ENCODE measurements at places on chromosomes 5 and 9.

DNA sequence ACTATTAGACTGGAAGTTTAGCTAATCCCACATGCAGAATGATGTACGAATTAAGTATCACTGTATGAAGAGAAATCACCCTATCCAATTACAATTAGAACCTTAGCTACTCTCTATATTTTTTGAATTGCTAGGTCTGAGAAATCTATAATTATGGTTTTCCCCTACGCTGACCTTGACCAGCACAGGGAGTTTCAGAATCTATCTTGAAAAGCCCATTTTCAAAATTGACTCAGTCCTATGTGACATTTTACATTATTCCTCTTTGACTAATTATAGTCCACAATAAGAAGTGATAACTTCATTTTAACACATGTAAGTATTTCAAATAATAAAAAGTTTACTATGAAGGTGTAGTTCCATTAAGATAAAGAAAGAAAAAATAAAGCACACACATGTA lies 21.5 kb downstream of the NUDT12 start:
- no peak for DNase-seq

- no peak for DNase-seq
These were observed 454.3 kb downstream of the KDM4C start for GRCh38 chr9:7212101-7212500.

DNA sequence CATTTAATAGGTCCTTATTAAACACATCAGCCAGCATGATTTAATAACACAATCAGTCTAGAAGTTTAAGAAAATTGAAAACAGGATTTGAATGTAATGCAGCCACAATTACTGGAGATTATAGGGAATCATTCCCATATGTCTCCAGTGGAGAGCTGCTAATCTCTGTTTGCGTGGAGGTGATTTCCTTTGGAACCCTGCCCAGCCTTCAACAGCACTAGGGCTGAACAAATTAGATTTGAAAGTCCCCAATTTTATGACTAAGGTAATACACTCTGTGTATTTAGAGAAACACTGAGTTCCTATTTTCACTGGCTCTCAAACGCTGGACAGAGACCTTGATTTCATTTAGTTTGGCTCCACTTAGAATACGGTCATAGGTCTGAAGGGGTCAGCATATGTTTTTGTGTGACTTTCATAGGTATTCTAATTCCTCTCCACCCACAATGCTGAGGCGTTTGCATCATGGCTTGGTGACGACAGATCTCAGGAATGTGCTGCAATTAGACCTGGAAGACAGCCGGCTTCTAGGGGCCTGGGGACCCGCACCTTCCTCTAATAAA lies 508.3 kb downstream of the EBF1 start:
- no peak for DNase-seq

- no peak for DNase-seq
These were observed 15.6 kb upstream of the DAB2 start for GRCh38 chr5:39440192-39440957.

- DNase-seq: no peak
These were observed 114.0 kb downstream of the CDC42SE2 start for GRCh38 chr5:131377785-131378325.

GRCh38 chr5:38414348-38414747 lies 142.1 kb downstream of the LIFR start:
- no peak for DNase-seq

DNA sequence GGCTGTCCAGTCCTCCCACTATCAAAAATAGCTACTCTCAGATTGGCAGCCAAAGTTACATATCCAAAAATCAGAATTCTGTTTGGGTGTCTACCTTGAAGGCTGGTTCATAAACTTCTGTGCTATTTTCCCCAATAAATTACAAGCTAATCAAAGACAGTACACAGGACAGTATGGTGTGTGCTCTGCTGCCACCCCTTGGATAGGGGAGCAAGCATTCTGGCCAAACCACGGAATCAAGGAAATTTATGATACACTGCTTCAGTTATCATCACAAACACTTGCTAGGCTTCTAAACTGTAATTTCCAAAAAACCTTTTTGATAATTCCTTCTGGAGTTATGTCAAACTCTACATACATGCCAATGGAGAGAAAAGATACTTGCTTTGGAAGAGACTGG lies 15.9 kb downstream of the ETF1 start:
- no peak for DNase-seq

GRCh38 chr9:114799441-114799840 lies 6.4 kb downstream of the TNFSF15 start:
- DNase-seq: no peak
